ENCODE measurements at places on chromosomes 2 and 18. TPM values are rescaled to one million over a fixed set of nuclear protein-coding genes. Genes with fewer than 3 reads are reported as not detected.

DNA sequence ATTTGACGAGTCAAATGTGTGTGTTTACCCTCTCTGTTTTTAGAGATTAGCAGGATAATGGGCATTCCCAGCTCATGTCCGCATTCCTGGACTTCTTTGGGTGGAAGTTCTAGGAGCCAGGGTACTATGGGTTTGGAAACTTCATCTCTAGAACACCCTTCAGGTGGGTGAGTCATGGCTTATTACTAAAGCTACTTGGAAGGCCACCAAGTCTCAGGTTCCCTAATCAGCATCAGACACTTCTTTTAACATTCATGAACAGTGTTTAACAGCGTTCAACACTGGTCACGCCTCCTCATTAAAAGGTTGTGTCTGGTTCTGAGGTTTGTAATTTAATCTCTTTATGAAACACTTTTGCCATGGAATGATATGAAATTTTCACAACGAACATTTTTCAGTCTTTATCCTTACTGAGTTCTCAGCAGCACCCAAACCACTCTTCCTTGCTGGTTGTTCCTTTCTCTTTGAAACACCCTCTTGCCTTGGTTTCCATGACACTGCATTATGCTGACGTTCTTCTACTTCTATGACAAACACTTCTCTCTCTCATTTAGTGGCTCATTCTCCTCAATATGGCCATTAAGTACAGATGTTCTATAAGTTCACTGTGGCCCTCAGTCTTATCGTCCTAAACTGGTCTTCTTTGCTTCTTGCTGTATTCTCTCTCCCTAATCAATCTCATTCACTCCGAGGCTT lies 49.3 kb downstream of the MMADHC start:
- no peak for DNase-seq
- no peaks in the 10 kb centered on the region for H3K27me3 ChIP-seq
- no peak overlapping the region for H3K27ac ChIP-seq
- H3K4me1 ChIP-seq = no peaks in the 10 kb centered on the region
- H3K36me3 ChIP-seq = no peaks in the 10 kb centered on the region
- no peak overlapping the region for H3K4me3 ChIP-seq

GRCh38 chr18:11512096-11513025 lies 97.0 kb upstream of the SLC35G4 start:
- H3K36me3 ChIP-seq = no peaks in the 10 kb centered on the region
- H3K27me3 ChIP-seq = no peaks in the 10 kb centered on the region
- H3K27ac ChIP-seq = no peak overlapping the region
- no peak overlapping the region for H3K4me3 ChIP-seq

- H3K27me3 ChIP-seq = no peaks in the 10 kb centered on the region
- no peak overlapping the region for H3K27ac ChIP-seq
- DNase-seq = no peak
- peaks cover 13% of the 10 kb centered on the region for H3K4me1 ChIP-seq
Measured at GRCh38 chr18:62085756-62086155, 101.1 kb downstream of the PIGN start.

- peak; percentile 77 for DNase-seq
- H3K27ac ChIP-seq = no peak overlapping the region
- no peaks in the 10 kb centered on the region for H3K36me3 ChIP-seq
- H3K4me1 ChIP-seq = peaks cover 37% of the 10 kb centered on the region
- H3K27me3 ChIP-seq = no peaks in the 10 kb centered on the region
- H3K4me3 ChIP-seq = no peak overlapping the region
Measured at GRCh38 chr2:46335391-46336282, 38.4 kb downstream of the EPAS1 start.

- H3K27ac ChIP-seq = no peak overlapping the region
- no peak overlapping the region for H3K4me3 ChIP-seq
- no peak for DNase-seq
Measured at GRCh38 chr2:43360137-43360536, 133.7 kb upstream of the ZFP36L2 start.

GRCh38 chr2:228261546-228261945 lies 80.1 kb upstream of the SPHKAP start:
- H3K4me3 ChIP-seq = no peak overlapping the region
- no peaks in the 10 kb centered on the region for H3K36me3 ChIP-seq
- H3K27me3 ChIP-seq = no peaks in the 10 kb centered on the region
- no peak overlapping the region for H3K27ac ChIP-seq

DNA sequence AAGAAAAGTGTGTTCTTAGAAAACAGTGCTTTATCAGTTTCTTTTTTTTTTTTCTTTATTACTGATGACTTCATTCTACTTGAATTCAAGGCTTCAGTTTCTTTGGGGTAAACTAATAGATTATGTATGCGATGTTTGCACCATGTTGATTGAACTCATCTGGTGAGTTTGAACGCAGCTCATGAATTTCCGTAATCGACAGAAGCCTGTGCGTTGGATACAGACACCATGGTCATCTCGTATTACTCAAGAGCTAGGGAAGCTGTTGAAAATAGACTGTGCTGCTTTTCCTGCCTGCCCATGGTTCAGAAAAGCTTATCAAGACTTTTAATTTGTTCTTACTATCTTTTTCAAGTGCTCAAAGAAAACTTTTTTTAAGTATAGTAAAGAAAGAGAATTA lies 185.5 kb upstream of the NRP2 start:
- no peaks in the 10 kb centered on the region for H3K36me3 ChIP-seq
- no peak overlapping the region for H3K27ac ChIP-seq
- no peak overlapping the region for H3K4me3 ChIP-seq
- H3K27me3 ChIP-seq = no peaks in the 10 kb centered on the region
- H3K4me1 ChIP-seq = peaks cover 3% of the 10 kb centered on the region
- DNase-seq = peak; percentile 66

DNA sequence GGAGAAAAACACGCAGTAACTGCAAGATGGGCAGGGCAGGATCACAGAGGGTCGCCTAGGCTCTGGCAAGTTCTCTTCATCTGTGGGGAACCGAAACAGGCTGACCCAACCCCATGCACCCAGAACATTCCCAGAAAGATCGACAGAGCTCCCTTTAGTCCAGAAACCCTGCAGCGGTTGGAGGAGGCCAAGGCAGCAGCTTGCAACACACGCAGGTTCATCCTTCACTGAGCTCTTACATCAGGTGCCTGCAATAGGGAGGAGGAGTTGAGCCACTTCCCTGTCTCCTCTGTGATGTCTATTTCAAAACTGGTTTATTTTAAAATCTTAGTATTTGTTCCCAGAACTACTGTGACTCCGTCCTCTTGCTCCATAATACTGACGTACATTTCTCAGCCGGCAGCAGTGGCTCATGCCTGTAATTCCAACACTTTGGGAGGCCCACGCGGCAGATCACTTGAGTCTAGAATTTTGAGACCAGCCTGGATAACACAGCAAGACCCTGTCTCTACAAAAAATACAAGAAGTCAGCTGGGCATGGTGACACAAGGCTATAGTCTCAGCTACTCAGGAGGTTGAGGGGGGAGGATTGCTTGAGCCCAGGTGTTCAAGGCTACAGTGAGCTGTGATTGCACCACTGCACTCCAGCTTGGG lies 11.5 kb upstream of the SLC11A1 start:
- H3K27me3 ChIP-seq = no peaks in the 10 kb centered on the region
- H3K27ac ChIP-seq = no peak overlapping the region
- H3K36me3 ChIP-seq = no peaks in the 10 kb centered on the region
- no peak overlapping the region for H3K4me3 ChIP-seq
- DNase-seq = no peak

GRCh38 chr2:99659874-99660273 lies 170.1 kb upstream of the REV1 start:
- H3K36me3 ChIP-seq = no peaks in the 10 kb centered on the region
- H3K27ac ChIP-seq = no peak overlapping the region
- H3K4me1 ChIP-seq = no peaks in the 10 kb centered on the region
- no peak overlapping the region for H3K4me3 ChIP-seq
- DNase-seq = peak; percentile 11
- H3K27me3 ChIP-seq = no peaks in the 10 kb centered on the region

DNA sequence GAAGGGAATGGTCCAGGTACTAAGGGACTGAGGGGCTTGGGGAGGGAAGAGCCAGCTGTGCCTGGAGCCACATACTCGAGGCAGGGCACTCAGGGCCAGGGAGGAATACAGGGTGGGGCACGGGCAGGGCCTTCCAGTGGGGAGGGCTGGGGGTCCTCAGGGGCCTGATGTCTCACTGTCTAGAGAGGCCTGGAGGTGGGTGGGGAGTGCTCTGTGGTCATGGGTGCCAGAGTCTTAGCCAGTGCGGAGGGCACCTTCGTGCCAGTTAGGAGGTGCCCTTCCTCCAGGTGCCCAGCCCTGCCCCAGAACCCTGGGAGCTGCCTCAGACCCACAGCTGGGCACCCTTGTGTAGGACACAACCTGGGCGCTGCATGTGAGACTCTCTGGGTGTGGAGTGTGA lies 81.2 kb downstream of the SMAD7 start:
- no peak overlapping the region for H3K4me3 ChIP-seq
- H3K27ac ChIP-seq = no peak overlapping the region
- no peak for DNase-seq
- H3K4me1 ChIP-seq = no peaks in the 10 kb centered on the region
- no peaks in the 10 kb centered on the region for H3K27me3 ChIP-seq
- no peaks in the 10 kb centered on the region for H3K36me3 ChIP-seq

DNA sequence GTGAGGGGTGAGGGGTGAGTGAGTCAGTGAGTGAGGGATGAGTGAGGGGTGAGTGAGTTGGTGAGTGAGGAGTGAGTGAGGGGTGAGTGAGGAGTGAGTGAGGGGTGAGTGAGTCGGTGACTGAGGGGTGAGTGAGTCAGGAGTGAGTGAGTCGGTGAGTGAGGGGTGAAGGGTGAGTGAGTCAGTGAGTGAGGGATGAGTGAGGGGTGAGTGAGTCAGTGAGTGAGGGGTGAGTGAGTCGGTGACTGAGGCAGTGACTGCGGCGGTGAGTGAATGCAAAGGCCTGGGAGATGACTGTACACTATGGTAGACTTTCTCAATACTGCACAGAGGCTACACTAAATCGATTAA lies 16.6 kb downstream of the THAP4 start:
- no peaks in the 10 kb centered on the region for H3K4me1 ChIP-seq
- no peak overlapping the region for H3K4me3 ChIP-seq
- no peaks in the 10 kb centered on the region for H3K27me3 ChIP-seq
- no peaks in the 10 kb centered on the region for H3K36me3 ChIP-seq
- no peak overlapping the region for H3K27ac ChIP-seq
- DNase-seq = peak; percentile 16

GRCh38 chr2:169478339-169478738 lies 955 bp upstream of the BBS5 start:
- no peaks in the 10 kb centered on the region for H3K36me3 ChIP-seq
- no peak overlapping the region for H3K4me3 ChIP-seq
- DNase-seq = no peak
- no peaks in the 10 kb centered on the region for H3K4me1 ChIP-seq
- no peak overlapping the region for H3K27ac ChIP-seq
- H3K27me3 ChIP-seq = no peaks in the 10 kb centered on the region

DNA sequence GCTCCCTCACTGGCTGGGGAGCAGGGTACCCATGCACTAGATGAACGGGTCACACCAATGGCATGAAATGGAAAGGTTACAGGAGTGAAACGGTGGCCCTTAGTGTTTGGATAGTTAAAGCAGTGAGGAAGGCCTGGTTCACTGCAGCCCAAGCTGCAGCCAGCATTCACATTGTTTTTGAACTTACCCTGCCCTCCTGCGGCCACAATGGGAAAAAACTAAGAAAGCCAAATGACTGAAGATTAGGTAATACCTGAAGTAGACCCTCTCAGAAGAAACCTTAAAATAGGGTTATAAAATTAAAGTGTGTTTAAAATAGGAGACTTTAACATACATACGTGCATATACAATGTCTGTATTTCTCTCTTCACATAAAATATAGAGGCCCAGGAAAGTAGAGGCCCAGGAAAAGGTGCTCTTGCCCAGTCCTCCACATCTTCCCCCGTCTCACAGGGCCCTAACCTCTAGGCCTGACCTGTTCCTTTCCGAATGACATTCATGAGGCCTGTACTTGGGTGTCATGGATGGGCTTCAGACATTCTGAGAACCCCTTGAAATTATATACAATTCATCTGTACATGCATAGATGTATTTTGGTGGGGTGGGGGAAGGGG lies 33.3 kb downstream of the DOK1 start:
- peaks cover 40% of the 10 kb centered on the region for H3K27me3 ChIP-seq
- H3K4me3 ChIP-seq = no peak overlapping the region
- H3K36me3 ChIP-seq = no peaks in the 10 kb centered on the region

DNA sequence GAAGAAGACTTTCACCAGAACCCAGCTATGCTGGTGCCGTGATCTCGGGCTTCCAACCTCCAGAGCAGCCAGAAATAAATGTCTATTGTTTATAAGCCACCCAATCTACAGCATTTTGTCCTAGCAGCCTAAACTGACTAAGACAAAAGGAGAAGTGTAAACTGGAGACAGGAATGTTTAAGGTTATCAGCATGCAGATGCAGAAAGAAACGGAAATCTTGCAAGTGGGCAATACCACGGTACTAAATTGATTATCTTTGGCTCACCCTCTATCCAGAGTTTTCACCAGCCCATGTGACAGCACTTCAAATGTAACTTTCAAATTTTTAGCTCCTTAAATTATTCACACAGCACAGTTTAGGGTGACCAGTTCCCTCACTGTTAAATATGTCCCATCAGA lies 5.7 kb upstream of the CAPN14 start:
- H3K4me3 ChIP-seq = no peak overlapping the region
- no peak overlapping the region for H3K27ac ChIP-seq
- DNase-seq = no peak
- H3K36me3 ChIP-seq = no peaks in the 10 kb centered on the region

- DNase-seq = no peak
- no peaks in the 10 kb centered on the region for H3K27me3 ChIP-seq
- H3K4me3 ChIP-seq = no peak overlapping the region
- no peaks in the 10 kb centered on the region for H3K36me3 ChIP-seq
- H3K4me1 ChIP-seq = peaks cover 18% of the 10 kb centered on the region
Measured at GRCh38 chr2:20747317-20747716, 75.6 kb downstream of the LDAH start.

GRCh38 chr2:119010336-119010735 lies 68.3 kb downstream of the MARCO start:
- H3K27ac ChIP-seq = no peak overlapping the region
- peaks cover 44% of the 10 kb centered on the region for H3K27me3 ChIP-seq
- no peaks in the 10 kb centered on the region for H3K36me3 ChIP-seq

- no peaks in the 10 kb centered on the region for H3K4me1 ChIP-seq
- no peak for DNase-seq
- no peaks in the 10 kb centered on the region for H3K36me3 ChIP-seq
Measured at GRCh38 chr2:133338224-133338623, 230.0 kb downstream of the NCKAP5 start.

MC2R gene
- total RNA-seq = not detected

CNDP1 gene
- not detected for total RNA-seq

GAL3ST2 gene
- 0.18 TPM for total RNA-seq

ASB18 gene
- not detected for total RNA-seq

CD8B2 gene
- not detected for total RNA-seq

CYP1B1 gene
- total RNA-seq = 0.18 TPM

AKAIN1 gene
- total RNA-seq = not detected

UGT1A4 gene
- total RNA-seq = not detected

STPG4 gene
- not detected for total RNA-seq

Measured in cardiac muscle cell (in vitro differentiated cells and primary cell).